ENCODE measurements at places on chromosomes 12 and 14.

DNA sequence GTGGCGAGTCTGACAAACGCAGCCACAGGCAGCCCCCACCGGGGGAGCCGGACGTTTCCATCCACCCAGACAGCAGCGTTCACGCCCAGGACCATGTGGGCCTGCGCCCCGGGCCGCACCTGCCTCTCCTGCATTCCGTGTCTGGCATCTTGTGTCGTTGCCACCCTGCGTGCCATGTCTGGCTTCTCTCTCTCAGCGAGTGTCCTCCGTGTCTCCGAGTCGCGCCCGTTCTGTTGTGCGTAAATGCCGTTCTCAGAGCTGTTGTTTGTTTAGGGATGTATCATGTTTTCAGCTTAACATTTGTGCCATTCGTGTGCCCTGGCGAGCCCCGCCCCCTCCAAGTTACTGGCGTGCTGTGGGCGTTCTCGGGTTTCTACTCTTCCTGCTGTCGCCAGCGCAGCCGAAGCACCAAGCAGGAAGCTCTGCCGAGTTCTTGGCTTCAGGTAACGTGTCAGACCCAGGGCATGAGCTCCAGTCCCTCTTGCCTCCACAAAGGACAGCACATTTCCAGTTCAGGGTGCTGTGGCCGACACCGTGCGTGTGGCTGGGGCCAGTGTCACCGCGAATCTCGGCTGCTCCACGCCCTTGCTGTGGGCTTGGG lies 34.6 kb downstream of the NOC4L start:
- DNase-seq: no peak

GRCh38 chr12:111180426-111181142 lies 188.3 kb downstream of the PHETA1 start:
- no peak for DNase-seq

DNA sequence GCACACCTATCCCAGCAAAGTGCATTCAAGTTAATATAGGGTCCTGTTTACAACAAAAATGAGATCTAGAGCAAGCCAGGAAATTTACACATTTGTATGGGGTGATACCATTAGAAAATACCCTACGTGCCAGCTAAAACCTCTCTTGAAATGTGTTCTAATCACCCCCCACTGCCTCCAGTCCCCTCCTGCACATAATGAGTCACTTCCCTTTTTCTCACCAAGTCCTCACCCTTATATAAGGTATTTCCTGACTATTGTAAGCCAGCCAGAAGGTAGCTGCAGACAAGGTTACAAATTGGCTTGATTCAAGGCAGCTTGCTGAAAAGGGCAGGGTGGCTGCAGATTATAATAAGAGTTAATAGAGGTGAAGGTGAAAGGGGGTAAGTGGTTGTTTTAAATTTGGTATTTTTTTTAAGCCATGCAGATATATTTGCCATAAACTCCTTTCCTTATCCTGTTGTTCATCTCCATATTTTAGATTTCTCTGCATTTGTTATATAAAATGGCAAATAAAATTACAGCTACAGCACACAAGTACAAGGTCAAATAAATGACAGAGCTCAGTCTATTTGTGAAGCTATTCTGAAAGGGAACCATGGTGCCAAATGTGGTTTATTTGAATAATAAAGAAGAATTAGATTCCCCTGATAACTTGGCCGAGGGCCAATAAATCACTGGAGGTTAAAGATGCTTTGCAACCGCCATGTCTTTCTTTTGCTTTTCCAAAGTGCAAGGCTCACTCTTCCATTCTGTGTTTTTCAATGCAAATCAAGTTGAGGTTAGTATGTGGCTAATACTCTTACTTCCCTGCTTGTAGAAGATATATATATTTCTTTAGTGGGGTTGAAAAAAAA lies 385.9 kb downstream of the EGLN3 start:
- no peak for DNase-seq

- DNase-seq: no peak
Observed at GRCh38 chr14:68709007-68709406, 83.9 kb downstream of the ZFP36L1 start.

DNA sequence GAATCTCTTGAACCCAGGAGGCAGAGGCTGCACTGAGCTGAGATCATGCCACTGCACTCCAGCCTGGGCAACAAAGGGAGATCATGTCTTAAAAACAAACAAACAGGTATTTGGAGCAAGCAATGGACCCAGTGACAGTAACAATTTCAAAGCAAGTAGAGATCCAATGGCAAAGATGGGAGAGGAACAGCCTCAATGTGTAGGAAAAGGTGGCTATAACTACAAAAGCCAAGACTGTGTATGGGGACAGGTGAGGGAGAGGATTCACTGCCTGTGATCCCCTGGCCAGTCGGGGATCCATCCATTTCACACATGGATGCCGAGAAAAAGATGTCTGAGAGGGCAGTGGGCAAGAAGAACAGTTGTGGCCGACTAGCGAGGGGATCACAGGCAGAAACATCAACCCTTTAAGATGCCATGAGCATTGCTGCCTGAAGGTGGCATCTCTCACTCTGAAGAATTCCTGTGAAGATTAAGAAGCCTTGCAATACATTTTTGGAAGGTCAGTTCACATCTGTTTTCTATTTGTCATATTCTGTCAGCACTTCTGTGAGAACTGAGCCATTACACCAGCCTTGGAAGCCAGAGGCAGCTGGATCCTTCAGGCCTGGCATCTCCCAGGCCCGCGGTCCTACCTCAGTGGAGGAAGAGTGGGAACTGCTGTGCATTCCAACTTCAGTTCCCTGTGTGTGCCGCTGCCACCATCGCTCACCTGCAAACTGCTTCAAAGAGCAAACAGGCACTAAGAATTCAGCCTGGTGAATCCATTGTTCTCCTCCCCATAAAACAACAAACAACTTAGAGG lies 54.5 kb upstream of the FRS2 start:
- no peak for DNase-seq

DNA sequence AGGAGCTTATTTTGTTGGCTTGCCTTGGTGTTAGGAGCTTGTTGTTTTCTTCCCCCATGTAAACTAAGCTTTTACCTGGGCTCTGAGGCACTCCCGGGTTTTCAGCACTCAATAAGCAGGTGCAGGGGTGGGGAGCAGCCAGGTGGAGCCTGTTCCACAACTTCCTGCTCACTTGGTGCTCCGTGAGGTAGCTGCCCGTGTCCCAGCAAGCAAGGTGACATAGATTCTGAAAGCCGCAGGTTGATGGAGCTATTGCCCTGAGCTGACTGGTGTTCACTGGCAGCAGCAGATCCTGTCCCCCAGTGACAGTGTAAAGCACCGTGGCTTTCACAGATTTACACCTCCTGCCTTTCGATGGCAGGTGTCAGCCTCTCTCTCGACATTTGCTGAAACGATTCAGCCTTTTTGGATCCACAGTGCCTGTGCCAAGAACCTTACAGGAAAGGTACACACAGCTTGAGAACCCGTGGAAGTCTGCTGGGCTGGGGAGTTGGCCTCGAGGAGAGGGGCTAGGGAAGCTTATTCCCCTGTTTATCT lies 295.7 kb upstream of the FKBP4 start:
- DNase-seq: no peak

GRCh38 chr12:118682656-118683055 lies 298.7 kb upstream of the SRRM4 start:
- DNase-seq: no peak

- DNase-seq: no peak
Observed at GRCh38 chr14:104283197-104284106, 145.1 kb downstream of the KIF26A start.

GRCh38 chr14:74258764-74259035 lies 19.5 kb downstream of the VSX2 start:
- no peak for DNase-seq

- no peak for DNase-seq
Observed at GRCh38 chr12:112627851-112628250, 163.7 kb upstream of the RPH3A start.

GRCh38 chr12:120227233-120228040 lies 26.5 kb upstream of the RPLP0 start:
- no peak for DNase-seq

DNA sequence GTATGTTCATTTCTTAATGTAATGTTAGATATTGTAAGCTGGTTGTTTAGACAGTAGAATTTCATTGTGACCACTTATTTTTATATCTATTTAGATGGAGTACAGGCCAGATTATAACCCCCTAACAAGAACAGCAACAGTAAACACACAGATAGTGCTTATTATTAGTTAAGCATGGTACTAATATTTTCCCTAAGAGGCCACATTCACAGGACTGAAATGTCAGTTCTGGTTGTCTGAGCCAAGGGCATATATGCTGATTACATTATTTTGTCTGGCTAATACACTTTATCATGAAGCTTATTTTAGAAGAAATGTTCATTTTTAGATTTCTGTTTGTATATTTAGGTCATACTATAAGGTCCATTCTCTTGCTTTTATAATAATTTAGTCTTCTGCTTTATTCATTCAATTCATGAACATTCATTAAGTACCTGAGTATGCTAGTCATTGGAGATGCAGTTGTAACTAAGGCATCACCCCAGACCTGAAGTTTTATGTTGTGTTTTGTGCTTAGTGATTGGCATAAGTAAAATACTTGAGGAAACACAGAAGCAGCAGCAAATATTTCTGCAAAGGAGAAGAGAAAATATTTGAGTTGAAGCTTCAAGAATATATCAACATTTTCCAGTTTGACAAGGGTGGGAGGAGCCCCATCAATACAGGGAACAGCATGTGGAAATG lies 413.7 kb downstream of the RAD51B start:
- DNase-seq: no peak

- no peak for DNase-seq
Observed at GRCh38 chr14:40368314-40368713, 936.1 kb upstream of the FBXO33 start.

GRCh38 chr14:68794851-68795596 lies 2.2 kb upstream of the ZFP36L1 start:
- DNase-seq: no peak

GRCh38 chr14:94173471-94173884 lies 644 bp upstream of the PPP4R4 start:
- no peak for DNase-seq

GRCh38 chr12:6723607-6724408 lies at the start of gene COPS7A:
COPS7A (plus strand) TSS chr12:6724046; CDS start chr12:6724657, 611 bp downstream.
- DNase-seq: peak; percentile 98

DNA sequence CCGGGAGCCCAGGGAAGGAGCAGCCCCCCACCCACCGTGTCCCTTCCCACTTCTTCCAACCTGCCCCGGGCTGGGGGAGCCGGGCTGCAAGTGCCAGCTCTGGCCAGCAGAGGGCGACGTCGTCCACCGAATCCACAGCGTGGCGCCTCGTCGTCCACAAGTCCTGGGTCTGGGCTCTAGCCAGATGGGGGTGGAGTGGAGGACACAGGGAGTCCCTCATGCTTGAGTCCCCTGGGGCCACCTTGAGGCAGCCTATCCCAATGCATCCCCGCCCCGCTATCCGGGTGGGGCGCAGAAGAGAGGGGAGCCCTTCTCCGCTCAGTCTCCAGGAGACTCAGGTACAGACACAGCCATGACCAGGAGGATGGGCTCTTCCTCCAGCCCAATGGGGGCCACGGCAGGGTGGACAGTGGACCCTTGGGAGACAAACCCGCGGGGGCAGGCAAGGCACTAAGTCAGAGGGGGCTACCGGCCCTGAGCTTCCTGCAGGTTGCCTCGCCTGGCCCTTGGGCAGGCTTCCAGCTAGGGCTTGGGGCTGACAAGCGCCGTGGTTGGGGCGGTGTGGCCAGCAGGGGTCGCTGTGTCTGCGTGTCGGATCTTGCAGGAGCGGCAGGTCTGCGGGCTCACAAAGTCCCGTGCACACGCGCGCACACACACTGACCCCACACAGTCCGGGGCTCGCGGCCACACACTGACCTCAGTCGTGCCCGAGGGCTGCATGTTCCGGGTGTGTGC lies 5.5 kb downstream of the AQP5 start:
- DNase-seq: peak; percentile 80

DNA sequence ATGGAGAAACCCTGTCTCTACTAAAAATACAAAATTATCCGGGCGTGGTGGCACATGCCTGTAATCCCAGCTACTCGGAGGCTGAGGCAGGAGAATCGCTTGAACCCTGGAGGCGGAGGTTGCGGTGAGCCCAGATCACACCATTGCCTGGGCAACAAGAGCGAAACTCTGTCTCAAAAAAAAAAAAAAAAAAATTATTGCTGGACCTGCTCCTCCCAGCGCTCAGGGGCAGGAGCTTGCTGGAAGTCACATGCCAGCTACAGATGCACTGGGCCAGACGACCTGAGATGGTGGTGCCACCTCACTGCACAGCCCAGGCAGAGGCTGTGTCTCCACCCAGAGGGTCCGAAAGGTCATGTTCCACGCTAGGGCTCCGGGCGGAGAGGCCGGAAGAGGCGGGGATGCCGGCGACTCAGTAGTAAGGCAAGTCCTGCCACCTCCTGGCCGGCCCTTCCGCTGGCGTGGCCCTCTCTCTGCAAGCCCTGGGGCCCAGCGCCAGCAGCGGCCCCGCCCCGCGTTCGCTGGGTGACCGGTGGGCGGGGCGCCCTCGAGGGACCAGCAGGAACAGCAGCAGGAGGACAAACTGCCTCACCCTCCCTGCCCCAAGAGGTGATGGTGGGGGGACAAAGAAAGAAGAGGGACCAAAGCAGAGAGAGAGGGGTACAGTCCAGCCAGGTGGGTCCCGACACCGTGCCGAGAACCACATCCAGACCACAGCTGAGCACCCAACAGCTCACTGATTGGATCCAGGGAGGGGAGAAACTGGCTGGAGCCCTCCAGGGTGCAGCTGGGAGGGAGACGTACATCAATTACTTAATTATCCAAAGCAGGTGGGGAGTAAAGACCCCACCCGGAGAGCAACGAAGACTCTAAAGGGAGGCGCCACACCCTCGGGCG lies 3.6 kb upstream of the RHOF start:
- DNase-seq: no peak

DNA sequence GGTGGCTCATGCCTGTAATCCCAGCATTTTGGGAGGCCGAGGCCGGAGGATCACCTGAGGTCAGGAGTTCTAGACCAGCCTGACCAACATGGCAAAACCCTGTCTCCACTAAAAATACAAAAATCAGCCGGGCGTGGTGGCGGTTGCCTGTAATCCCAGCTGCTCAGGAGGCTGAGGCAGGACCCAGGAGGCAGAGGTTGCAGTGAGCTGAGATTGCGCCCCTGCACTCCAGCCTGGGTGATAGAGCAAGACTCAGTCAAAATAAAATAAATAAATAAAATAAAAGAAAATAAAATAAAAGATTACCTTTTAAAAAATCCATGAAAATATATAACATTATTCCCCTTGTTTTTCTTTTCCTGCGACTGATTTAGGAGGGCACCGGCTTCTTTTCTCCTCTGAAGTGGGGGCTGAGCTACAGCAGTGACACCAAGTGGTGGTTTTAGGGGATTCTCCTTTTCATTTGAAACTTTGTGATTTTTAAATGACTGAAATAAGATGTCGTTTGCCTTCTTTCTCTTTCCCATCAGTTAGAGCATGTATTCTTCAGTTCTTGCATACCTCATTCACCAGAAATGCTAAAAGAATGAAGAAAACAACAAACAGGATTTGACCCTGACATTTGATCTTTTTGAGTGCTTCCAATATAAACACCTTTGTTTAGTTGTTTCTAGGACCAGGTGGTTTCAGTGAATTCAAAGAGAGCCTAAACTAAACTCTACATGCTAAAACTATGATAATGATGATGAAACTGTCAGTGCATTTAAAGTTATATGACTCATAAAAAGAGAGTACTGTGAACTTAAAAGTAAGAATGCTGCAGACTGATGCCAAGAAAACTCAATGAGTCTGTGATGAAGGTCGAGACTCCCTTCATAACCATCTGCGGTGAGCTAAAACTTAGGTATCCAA lies 22.6 kb upstream of the PKP2 start:
- DNase-seq: no peak

- DNase-seq: no peak
Observed at GRCh38 chr14:24664366-24664765, 30.4 kb upstream of the GZMB start.

GRCh38 chr14:105436891-105437722 lies 17.5 kb downstream of the MTA1 start:
- no peak for DNase-seq
